ENCODE measurements at places on chromosomes 13 and 19.

- no peak for DNase-seq
Measured at GRCh38 chr19:23015660-23016059, 12.7 kb upstream of the ZNF728 start.

DNA sequence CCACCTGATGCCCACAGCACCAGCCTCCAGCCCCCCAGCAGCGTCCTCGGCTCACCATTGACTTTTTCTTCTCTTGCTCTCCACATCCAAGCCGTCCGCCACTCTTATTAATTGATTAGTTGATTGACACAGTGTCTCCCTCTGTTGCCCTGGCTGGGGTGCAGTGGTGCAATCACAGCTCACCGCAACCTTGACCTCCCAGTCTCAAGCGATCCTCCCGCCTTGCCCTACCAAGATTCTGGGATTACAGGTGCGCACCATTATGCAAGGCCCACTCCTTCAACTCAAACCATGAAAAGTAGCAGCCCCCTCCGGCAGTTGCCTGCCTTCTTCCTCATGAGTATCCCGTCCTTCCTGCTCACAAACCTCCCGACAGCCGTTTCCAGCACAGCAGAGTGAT is 921 bp upstream of the TEX29 start:
- DNase-seq: no peak

DNA sequence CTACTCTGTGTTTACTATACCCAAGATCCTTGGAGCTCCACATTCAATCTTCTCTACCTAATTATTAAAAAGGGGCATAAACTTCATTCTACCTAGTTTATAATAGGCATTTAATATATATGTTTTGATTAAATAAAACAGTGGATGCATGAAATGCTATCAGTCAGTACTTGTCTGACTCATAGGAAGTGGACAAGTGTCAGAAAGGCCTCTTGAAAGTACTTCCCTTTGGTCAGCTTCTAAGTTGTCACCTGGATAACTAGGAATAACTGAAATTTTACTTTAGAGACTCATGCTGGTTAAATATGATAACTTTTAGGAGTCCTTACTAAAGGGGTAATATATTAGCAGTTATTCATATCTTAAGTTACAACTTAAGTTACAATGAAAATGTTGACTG is 329.8 kb downstream of the KLF5 start:
- DNase-seq: no peak

- DNase-seq: no peak
Measured at GRCh38 chr13:72963762-72964161, 95.0 kb upstream of the KLF5 start.

DNA sequence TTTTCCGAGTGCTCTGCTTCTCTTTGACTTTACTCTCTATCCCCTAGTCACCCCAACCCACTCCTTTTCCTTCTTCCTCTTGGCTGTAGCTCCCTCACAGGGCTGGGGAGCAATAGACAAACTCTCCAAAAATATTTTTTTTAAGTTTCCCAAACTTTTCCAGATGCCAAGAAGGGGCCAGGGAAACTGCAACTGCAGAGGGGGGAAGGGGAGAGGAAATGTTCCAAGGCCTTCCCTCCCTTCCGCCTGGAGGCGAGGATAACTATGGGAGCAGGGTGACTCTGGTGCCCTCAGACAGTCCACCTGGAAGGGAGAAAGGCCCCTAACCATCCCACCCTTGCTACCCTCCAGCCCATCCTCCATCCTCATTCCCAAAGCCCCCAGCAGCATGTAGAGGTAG is 49.4 kb downstream of the LYL1 start:
- DNase-seq: no peak

- no peak for DNase-seq
Measured at GRCh38 chr19:45883881-45884681, 1.9 kb downstream of the IRF2BP1 start.

GRCh38 chr19:30884146-30884812 is 465.0 kb downstream of the TSHZ3 start:
- no peak for DNase-seq

- DNase-seq: no peak
Measured at GRCh38 chr13:27605610-27606200, 14.6 kb downstream of the LNX2 start.

GRCh38 chr13:45473627-45474026 is 8.9 kb downstream of the COG3 start:
- DNase-seq: no peak

DNA sequence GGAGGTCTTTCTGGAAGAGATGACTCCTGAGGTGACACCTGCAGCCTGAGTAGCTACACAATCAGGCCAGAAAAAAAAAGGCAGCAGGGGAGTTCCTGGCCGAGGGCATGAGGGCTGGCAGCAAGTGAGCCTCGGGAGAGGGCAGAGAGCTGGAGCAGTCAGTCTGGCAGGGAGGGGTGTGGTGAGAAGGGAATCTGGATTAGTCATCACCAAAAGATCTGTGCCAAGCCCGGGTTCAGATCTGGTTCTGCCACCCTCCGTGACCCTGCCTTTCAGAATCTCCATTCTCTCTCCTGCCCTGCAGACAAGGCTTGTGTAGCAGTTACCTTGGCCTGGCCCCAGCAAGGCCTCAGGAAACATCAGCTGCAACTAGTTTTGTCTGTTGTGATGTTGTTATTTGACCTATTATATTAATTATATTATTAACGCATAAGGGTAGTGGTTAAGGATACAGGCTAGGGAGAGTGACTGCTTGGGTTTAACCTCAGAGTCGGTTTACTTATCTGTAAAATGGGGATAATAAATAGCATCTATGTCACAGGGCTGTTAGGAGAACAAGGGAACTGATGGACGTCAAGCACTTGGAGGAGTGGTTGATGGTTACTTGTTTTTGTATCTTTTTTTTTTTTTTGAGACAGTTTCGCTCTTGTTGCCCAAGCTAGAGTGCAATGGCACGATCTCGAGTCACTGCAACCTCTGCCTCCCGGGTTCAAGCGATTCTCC is 2.7 kb upstream of the CAPNS1 start:
- no peak for DNase-seq

DNA sequence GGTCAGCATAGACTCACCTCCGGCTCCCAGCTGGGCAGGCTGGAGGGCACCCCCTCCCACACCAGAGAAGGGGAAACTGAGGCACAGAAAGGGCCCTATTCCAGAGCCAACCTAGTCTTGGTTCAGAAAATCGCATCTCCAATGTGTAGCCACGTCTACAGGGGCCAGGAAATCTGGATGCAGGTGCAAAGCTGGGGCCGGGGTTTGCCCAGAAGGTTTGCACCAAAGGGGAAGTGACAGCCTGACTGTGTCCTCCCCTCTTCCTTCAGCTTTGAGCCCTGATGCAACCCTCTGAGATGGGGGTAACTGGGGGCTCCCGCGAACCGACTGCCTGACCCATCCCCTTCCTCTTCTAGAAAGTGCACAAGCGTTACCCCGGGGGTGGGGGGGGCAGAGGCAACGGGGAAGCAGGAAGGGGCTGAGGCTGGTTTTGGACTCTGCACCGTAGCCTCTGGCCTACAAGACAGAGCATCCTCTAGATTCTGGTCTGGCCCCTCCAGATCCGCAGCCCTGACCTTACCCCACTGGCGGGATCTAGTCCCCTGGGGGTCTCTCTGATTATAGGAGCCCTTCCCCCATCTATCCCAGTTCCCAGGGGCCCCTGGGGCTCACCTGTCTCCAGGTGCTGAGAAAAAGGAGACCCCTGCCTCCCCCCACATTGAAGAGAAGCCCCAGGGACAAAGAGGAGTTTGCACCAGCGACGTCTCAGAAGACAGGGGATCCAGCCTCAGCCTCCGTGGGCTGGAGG is 1.1 kb upstream of the ONECUT3 start:
- no peak for DNase-seq

DNA sequence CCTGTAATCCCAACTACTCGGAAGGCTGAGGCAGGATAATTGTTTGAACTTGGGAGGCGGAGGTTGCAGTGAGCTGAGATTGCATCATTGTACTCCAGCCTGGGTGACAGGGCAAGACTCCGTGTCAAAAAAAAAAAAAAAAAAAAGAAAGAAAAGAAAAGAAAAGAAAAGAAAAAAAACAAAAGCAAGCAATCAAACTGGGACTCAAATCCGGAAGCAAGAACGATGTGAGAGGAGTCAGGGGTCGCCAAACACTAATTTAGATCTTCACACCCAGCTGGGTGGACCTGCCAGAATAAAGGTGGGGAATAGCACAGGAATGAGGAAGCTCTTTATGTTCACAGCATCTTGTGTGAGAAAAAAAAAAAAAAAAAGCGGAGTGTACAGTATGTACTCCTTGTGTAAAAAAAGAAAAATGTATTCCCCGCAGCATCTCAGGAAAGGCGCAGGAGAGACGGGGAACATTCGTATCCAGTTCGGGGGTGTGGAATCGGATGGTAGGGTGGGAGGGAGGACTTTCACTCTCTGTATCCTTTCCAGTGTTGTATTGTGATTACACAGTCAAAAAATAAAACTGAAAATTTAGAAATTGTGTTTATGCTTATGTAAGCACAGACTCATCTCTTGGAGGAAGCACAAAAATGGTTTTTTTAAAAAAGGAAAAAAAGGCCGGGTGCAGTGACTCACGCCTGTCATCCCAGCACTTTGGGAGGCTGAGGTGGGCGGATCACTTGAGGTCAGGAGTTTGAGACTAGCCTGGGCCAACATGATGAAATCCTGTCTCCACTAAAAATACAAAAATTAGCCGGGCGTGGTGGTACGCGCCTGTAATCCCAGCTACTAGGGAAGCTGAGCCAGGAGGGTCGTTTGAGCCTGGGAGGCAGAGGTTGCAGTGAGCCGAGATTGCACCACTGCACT is 7.6 kb downstream of the DNAJB1 start:
- no peak for DNase-seq

DNA sequence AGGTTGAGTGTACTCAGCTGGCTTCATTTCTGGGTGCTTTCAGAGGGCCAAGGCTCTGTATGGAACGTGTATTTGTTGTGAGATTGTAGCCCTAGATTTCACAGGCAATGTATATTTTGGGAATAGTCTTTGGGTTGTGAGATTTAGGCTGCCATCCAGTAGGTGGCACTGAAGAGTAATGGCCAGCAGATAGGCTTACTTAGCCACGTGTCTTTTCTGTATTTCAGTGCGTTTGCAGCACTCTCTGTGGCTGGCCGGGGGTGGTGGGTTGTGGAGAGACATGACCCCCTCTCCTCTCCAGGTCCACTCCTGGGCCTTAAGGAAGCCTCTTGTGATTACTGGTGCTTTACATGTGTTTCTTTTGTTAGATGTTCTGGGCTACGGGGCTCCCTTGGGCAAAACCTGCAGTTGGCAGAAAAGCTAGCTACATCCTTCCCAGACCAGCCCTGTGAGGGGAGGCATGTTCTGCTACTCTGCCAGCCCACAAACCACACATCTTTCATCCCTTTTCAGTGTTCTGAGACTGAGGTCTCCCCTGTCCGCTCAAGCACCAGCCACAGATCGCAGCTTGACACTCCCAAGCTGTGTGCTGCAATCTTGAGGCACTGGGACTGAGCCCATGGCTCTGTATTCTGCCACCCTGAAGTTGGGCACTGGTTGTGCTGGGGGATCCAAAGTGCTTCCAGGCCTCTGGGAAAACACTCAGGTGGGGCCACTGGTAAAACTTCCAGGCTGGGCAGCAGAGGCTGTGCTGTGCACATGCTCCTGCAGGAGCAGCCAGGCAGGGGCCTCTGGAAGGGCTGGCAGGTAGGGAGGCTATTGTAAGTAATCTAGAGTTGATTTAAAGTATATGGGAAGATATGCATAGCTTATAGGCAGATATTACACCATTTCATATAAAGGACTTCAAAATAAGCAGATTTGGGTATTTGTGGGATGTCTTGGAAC is 1096.8 kb upstream of the PCDH20 start:
- DNase-seq: peak; percentile 10

GRCh38 chr13:77565635-77566034 is 30.1 kb downstream of the SCEL start:
- no peak for DNase-seq
